ENCODE measurements at places on chromosomes 16 and 17.

DNA sequence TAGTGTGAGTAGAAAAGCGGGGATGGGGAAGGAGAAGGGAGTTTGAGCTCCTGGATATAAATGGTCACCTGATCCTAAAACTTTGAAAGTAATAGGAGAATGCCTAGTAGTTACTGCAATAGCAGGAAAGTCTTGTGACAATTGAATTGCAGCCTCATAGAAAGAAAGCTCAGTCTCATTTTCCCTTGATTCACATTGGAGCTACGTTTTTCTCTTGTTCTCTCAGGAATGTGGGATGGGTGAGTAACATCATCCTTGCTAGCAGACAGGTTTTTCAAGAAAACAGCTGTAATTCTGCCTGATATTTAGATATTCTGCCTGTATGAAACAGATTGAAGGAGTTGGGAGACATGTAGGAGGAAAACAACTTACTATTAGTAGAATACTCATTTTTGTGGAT is 25.3 kb downstream of the SF3B3 start:
- no peak for DNase-seq

DNA sequence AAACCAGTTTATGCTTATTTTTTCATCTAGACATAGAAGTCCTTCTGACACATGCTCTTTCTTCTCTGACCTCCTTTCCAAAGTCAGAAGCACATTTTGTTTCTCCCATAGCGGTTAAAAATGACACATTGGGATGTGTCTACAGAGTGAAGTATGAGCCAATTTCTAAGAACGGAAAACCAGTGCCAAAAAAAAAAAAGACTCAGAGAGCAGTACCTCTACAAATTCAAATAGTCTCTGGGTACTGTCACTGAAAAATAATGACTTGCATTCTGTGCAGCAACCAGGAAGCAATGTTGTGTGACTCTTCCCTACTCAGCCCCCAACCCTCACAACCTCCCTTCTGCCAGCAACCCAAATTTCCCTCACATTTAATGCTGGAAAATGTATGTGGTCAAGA is 145.5 kb upstream of the PMFBP1 start:
- DNase-seq = no peak

GRCh38 chr17:66483906-66484305 is 181.5 kb downstream of the PRKCA start:
- no peak for DNase-seq

- no peak for DNase-seq
Measured at GRCh38 chr17:7477392-7478275, 1.8 kb downstream of the ZBTB4 start.

GRCh38 chr16:7980133-7980483 is 610.2 kb downstream of the TMEM114 start:
- DNase-seq = no peak

- no peak for DNase-seq
Measured at GRCh38 chr17:48394821-48395220, 35.2 kb downstream of the SKAP1 start.

GRCh38 chr16:86994651-86995171 is 322.5 kb downstream of the C16orf95 start:
- no peak for DNase-seq

DNA sequence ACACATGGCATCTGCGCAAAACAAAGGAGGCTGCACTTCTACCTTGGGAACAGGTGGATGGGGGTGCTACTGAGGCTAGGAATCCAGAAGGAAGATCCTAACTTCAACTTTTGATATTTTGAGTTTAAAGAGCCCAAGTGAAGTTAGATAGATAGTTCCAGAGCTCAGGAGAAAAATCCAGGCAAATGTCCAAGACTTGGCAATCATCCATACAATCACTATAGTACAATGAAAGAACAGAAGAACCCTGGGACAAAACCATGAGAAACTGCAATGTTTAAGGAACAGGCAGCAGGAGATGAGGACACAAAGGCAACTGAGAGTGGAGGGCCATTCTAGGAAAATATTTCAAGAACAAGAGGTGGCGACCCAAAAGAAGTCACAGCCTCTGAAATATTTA is 12.4 kb downstream of the CDYL2 start:
- no peak for DNase-seq

DNA sequence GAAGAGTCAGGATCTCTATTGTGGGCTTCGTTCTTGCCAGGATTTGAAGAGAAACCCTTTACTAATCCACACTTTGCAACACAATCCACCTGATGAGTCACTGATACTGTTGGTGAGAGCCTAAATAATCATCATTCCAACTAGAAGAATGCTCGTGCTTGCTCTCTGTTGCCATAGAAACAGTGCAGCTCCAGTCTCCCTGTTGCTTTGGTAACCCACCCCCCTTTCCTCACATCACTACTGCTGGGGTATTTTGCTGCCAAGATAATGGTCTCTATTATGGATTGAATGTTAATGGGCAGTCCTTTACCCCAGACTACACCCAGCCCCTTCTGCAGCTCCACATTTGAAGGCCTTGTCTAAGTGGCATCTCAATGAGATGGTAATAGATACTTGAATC is 190.4 kb downstream of the ABCC12 start:
- DNase-seq = no peak

- DNase-seq = no peak
Measured at GRCh38 chr17:69949973-69950695, 124.9 kb upstream of the KCNJ16 start.

GRCh38 chr17:28717578-28718332 is at the start of gene RAB34:
Gene RAB34, minus strand, starts transcription at chr17:28717868. Its CDS starts 602 bp downstream, at chr17:28717266.
- DNase-seq = no peak

GRCh38 chr16:24610416-24610755 is 71.0 kb downstream of the RBBP6 start:
- no peak for DNase-seq

- no peak for DNase-seq
Measured at GRCh38 chr16:9816644-9817043, 365.6 kb downstream of the GRIN2A start.

GRCh38 chr17:75566834-75567233 is 20.8 kb upstream of the MYO15B start:
- no peak for DNase-seq

DNA sequence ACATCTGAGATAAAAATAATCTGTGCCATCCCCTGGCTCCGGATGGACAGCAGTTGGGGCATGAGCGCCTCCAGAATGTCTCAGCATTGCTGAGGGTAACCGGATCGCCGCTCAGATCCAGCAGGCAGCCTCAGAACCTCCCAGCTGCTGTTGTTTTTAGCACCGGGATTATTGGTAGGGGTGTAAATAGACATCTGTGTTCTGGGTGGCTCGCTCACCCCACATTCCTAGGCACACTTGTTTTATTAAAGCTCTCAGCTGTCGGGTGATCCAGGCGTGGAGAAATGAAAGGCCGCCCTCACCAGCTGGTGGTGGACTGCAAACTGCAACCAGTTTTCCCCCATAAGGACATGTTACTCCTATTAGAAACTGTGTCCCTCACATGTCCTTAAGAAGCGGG is 32.1 kb downstream of the MYH3 start:
- no peak for DNase-seq

DNA sequence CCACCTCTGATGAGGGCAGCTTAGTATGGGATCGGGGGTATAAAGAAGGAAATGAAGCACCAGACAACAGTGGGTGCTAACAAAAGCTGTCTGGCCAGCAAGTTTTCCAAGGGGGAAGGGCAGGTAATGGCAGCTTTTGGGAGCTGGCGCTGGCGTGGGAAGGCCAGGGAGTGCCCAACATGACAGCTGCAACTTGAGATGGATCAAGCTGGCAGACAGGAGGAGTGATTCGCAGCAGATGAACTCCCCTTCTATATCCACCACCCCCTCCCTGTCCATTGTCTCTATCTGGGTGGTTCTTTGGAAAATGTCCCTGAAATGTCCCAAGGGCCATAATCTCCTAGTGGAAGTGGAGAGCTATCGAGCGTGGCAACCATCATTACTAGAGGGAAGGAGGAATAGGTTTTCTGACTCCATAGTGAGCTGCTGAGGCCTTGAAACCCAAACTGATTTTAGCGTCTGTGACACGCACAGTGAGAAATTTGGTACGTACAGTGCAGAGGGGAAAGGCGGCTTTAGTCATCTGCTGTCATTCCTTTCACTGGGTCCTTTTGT is 4.8 kb upstream of the INPP5K start:
- DNase-seq = no peak

GRCh38 chr16:89911375-89911774 is 7.3 kb upstream of the MC1R start:
- DNase-seq = no peak

DNA sequence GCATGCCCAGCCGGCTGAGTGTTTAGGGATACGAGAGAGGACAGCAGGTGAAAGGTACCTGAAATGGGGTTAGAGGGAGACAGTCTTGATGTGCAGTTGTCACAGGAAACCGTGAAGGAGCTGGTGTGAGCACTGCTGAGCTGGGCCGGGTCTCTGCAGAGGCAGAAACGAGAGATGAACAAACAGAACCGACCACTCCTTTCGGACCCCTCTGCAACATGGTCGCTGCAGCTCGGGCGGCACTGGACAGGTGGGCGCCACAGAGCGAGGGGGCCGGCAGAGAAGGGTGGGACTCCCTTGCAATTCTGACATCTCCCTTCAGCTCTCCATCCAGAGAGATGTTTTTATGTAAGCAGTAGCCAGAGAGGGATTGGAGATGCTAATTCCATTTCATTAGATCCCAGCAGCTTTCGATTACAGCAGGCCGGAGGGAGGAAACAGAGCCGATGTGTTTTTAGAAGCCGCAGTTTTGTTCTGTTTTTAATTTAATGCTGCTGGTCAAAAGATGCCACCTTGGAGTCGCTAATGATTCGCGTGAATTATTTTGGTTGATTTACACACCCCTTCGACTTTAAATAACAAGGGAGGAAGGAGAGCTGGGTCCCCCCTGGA is 86.3 kb upstream of the RPL38 start:
- DNase-seq = no peak
